Uterus (tissue), 4 donors: ENCODE measurements at places on chromosomes 6 and 20. TPM values are rescaled to one million over a fixed set of nuclear protein-coding genes. Genes with fewer than 3 reads are reported as not detected.

GRCh38 chr6:87075168-87075567 lies 19.7 kb downstream of the CGA start:
- DNase-seq, result no peak

- no peak for DNase-seq
Observed at GRCh38 chr6:121732641-121733040, 297.2 kb downstream of the GJA1 start.

The MCCD1 gene
- not detected for total RNA-seq

- no peak for DNase-seq
Observed at GRCh38 chr6:73285674-73286283, 22.8 kb upstream of the KHDC1 start.

DNA sequence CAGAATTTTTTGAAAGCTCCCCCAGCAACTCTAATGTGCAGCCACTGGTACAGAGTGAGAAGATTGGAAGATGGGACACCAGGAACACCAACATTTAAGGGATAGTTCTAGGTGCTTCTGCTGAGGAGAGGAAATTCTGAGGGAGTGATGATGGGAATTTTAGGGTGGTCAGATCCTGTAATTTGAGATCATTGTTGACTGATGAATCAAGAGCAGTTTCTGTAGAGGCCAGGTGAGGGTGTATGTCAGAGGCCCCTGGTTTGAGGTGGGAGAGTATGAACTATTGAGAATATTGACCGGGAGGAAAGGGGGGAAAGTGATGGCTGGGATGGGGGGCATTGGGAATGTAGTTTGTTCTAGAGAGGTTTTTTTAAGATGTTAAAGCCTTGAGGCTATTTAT lies 47.2 kb downstream of the PTPRA start:
- no peak for DNase-seq

GRCh38 chr6:157561414-157561790 lies 180.4 kb downstream of the ZDHHC14 start:
- DNase-seq, result no peak

DNA sequence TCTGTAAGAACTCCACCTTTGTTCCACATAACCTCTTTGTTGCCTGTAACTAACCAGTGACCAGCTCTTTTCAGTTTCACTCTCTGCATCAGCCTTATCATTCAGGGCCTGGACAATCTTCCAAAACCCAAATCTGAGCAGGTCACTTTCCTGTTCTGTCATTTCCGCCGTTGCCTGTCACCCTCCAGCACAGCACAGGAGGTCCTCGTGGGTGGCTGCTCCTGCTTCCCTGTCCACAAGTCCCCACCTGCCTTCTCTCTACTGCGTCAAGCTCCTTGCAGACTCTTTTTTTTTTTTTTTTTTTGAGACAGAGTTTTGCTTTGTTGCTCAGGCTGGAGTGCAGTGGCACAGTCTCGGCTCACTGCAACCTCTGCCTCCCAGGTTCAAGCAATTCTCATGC lies 73.9 kb downstream of the MTHFD1L start:
- no peak for DNase-seq

The GTSF1L gene
- not detected for total RNA-seq

GRCh38 chr6:148671085-148671484 lies 75.7 kb upstream of the UST start:
- DNase-seq, result no peak

DNA sequence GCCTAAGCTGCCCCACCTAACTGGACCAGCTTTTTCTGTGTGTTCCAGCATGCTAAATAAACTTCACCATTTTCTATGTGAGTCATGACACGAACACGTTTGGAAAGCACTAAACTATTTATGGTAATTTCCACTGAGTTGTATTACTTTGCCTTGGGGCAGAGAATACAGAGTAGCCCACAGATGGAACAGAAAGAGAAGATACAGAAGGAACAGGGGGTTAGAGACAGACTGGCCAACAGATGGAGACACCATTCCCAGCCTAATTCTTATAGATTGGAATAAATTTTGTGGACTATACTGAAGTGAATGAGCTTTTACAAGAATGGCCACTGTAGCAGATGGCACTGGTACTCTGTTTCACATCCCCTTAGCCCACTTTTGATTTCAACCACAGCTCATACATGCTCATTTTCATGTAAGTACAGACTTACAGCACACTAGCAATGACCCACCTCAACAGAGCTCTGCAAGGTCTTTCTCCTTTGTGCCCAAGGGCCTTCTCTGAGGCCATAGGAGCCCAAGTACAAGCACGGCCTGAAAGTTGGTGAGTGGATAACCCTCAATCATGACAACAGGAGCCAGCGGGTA lies 13.1 kb upstream of the NT5DC1 start:
- DNase-seq, result no peak

GRCh38 chr20:56504373-56505005 lies 20.1 kb upstream of the FAM209A start:
- no peak for DNase-seq

The TFAP2C gene
- 6.0 TPM for total RNA-seq

The SNPH gene
- 3.1 TPM for total RNA-seq

The HLA-DMB gene
- 16.9 TPM for total RNA-seq
